ENCODE measurements at places on chromosomes 2 and 18. TPM values are rescaled to one million over a fixed set of nuclear protein-coding genes. Genes with fewer than 3 reads are reported as not detected.

Gene IL1A
- not detected for total RNA-seq

Gene OSBPL6
- 2.1 TPM for total RNA-seq

Gene CFC1
- not detected for total RNA-seq

Gene CCDC88A
- 99.8 TPM for total RNA-seq

Gene SAG
- not detected for total RNA-seq

Gene RESP18
- total RNA-seq, result not detected

Gene POTEF
- total RNA-seq, result 7.2 TPM

Gene CPLX4
- not detected for total RNA-seq

DNA sequence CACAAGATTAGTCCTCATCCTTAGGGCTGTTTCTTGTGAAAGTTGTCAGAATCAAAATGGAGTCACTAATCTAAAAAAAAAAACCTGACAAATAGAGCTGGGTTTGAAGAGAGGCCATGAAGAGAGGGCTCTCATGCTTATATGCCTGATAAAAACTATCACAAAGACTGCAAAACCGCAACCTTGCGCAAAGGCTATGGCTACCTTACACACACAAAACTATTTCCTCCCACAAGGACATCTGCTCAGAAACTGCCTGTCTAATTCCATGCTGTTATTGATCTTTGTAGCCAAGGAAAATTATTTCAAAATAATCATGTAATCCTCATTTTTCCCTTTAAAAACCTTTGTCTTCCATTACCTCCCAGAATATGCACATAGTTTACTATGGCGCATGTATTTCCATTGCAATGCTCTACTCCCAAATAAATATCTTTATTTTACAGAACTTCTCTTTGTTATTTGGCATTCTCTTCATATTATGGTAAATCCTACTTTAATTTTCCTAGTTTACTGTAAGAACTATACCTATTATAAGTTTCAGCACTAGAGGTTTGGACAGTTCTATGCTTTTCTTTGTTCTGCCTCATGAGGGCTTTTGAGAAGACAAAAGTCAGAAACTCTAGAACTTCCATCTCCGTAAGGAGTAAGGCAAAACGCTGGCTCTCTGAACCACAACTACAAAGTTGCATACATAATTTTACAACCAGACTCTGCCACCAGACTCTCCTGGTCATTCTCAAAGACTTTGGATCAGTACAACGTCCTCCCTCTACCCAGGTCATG lies 9.6 kb upstream of the DPYSL5 start:
- H3K4me1 ChIP-seq, result no peaks in the 10 kb centered on the region
- no peak overlapping the region for H3K27ac ChIP-seq
- DNase-seq, result no peak
- H3K4me3 ChIP-seq, result no peak overlapping the region
- peaks cover 20% of the 10 kb centered on the region for H3K27me3 ChIP-seq

DNA sequence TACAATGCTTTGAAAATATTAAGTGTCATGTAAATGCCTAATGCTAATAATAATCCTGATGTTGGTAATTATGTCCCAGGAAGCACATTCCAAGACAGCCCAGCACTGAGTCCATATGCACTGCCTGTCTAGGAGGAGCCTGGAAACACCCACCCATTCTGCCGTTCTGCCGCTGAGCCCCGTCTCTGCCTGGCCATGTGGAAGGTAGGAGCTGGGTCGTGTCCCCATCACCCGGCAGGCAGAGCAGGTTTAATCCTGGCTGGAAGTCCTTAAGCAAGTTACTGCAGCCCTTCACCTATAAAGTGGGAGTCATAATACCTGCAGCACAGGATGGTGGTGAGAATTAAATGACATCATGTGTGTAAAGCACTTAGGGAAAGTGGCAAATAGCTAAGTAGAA lies 13.1 kb upstream of the EN1 start:
- H3K4me1 ChIP-seq, result no peaks in the 10 kb centered on the region
- H3K36me3 ChIP-seq, result no peaks in the 10 kb centered on the region
- no peak for DNase-seq
- H3K4me3 ChIP-seq, result no peak overlapping the region

DNA sequence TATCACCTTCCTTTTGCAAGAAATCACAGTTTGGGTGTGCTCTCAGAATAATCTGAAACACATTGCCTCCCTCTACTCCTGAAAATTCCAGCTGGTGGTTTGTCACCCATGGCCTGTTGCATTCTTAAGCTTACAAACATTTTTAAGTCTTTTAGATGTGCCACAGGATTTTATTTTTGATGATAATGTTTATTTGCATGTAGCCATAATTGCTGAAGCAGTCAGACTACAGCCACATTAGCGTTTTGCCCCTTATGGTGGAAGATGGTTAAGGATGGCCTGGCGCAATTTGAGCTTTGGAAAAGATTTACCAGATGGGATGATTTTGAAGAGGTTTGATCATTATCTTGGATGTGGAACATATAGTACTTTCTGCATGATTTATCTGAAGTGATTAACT lies 439.5 kb downstream of the MEIS1 start:
- H3K27ac ChIP-seq, result no peak overlapping the region
- no peak overlapping the region for H3K4me3 ChIP-seq
- no peaks in the 10 kb centered on the region for H3K27me3 ChIP-seq
- H3K36me3 ChIP-seq, result no peaks in the 10 kb centered on the region

GRCh38 chr2:232478571-232479340 lies 8.9 kb downstream of the ECEL1 start:
- H3K27ac ChIP-seq, result no peak overlapping the region
- no peaks in the 10 kb centered on the region for H3K4me1 ChIP-seq
- no peaks in the 10 kb centered on the region for H3K27me3 ChIP-seq
- H3K4me3 ChIP-seq, result no peak overlapping the region
- DNase-seq, result no peak
- no peaks in the 10 kb centered on the region for H3K36me3 ChIP-seq

DNA sequence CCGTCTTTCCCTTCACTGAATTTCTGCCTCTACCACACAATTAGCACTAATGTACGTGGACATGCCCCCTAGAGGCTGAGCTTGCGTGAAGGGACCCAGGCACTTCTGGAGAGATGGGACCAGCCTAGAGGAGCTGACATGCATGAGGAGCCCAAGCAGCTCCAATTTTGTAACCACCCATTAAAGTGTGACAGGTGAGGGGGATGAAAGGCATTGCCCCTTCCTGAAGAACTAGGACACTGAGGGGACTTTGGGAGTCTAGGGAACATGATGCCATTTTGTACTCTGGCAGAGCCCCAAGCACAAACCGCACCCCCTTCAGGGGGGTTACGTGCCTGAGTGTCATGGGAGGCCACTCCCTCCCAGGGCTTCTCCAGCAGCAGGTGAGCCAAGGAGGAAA lies 63.6 kb downstream of the HNRNPLL start:
- no peaks in the 10 kb centered on the region for H3K36me3 ChIP-seq
- H3K4me3 ChIP-seq, result no peak overlapping the region
- no peak for DNase-seq
- H3K27ac ChIP-seq, result no peak overlapping the region
- H3K4me1 ChIP-seq, result peaks cover 14% of the 10 kb centered on the region

DNA sequence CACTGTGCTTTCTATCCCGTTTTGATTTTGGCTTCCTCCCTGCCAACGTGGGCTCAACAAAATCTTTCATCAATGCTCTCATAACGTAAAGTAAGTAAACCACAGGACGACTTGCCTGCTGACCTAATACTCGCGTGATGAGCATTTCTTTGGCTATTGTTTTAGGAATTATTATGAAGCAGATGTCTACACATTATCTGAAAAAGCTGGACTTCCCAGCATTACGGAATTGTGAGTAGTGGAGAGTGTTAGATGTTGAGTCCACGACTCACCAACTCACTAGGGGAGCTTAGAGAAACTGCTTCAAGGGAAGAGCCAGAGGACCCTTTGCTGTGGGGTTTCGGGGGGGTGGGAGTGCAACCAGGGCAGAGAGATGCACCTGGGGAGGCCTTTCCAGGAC lies 21.9 kb downstream of the HJURP start:
- H3K36me3 ChIP-seq, result peaks cover 3% of the 10 kb centered on the region
- H3K4me3 ChIP-seq, result no peak overlapping the region
- peaks cover 40% of the 10 kb centered on the region for H3K4me1 ChIP-seq
- DNase-seq, result no peak
- peak overlapping the region; percentile 83 for H3K27ac ChIP-seq
- H3K27me3 ChIP-seq, result no peaks in the 10 kb centered on the region

DNA sequence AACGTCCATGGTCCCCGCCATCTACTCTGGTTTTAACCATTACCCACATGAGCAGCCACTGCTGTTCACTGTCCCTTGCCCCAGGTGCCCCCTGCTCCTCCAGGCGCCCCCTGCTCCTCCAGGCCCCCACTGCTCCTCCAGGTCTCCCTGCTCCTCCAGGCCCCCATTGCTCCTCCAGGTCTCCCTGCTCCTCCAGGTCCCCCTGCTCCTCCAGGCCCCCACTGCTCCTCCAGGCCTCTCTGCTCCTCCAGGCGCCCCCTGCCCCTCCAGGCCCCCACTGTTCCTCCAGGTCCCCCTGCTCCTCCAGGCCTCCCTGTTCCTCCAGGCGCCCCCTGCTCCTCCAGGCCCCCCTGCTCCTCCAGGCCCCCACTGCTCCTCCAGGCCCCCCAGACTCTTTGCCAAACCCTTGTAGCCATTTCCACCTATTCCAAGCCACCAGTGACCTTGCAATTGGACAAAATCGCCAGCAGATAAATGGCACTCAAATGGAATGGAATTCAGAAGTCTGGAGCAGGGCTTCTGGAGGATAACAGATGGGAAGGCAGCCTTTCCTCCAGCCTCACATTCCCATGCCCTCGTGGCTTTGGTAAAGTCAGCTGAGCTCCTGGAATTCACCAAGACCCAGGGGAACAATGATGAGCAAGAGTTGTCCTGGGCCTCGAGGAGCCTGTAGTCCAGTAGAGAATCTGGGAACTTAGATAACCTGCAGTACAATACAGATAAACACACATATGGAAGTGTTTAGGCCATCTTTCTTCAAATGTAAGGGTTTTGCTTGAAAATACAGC lies 13.3 kb upstream of the RPL31 start:
- no peaks in the 10 kb centered on the region for H3K27me3 ChIP-seq
- 0 out of 2 replicates have a peak, but pooled peaks cover 4% of the 10 kb centered on the region for H3K36me3 ChIP-seq
- no peak overlapping the region for H3K27ac ChIP-seq
- no peak for DNase-seq
- H3K4me1 ChIP-seq, result peaks cover 6% of the 10 kb centered on the region

DNA sequence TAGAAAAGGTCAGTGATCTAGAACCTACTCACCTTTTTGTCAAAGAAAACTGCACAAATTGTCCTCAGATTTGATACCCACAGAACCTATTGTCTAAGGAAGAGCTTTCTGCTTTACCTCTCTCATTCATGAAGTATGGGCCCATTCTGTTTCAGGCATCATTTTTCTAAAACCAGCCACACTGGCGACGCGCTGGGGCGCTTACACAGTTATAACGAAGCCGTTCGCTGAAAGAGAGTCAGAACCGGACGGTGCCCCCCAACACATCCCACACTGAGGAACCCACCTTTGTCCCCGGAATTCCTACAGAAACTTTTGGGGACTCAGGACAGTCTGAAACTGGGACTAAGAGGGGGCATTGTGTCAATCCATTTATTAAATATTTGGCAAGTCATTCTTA lies 206.3 kb upstream of the HAAO start:
- H3K4me1 ChIP-seq, result no peaks in the 10 kb centered on the region
- no peak for DNase-seq
- no peak overlapping the region for H3K4me3 ChIP-seq
- no peaks in the 10 kb centered on the region for H3K27me3 ChIP-seq

- no peak overlapping the region for H3K4me3 ChIP-seq
- no peaks in the 10 kb centered on the region for H3K27me3 ChIP-seq
- DNase-seq, result no peak
- H3K4me1 ChIP-seq, result no peaks in the 10 kb centered on the region
- H3K36me3 ChIP-seq, result no peaks in the 10 kb centered on the region
Measured at GRCh38 chr2:27833931-27834330, 56.3 kb downstream of the RBKS start.

- H3K4me3 ChIP-seq, result no peak overlapping the region
- H3K27me3 ChIP-seq, result no peaks in the 10 kb centered on the region
- H3K4me1 ChIP-seq, result no peaks in the 10 kb centered on the region
- no peaks in the 10 kb centered on the region for H3K36me3 ChIP-seq
Measured at GRCh38 chr2:102486941-102487702, 14.1 kb downstream of the SLC9A4 start.

DNA sequence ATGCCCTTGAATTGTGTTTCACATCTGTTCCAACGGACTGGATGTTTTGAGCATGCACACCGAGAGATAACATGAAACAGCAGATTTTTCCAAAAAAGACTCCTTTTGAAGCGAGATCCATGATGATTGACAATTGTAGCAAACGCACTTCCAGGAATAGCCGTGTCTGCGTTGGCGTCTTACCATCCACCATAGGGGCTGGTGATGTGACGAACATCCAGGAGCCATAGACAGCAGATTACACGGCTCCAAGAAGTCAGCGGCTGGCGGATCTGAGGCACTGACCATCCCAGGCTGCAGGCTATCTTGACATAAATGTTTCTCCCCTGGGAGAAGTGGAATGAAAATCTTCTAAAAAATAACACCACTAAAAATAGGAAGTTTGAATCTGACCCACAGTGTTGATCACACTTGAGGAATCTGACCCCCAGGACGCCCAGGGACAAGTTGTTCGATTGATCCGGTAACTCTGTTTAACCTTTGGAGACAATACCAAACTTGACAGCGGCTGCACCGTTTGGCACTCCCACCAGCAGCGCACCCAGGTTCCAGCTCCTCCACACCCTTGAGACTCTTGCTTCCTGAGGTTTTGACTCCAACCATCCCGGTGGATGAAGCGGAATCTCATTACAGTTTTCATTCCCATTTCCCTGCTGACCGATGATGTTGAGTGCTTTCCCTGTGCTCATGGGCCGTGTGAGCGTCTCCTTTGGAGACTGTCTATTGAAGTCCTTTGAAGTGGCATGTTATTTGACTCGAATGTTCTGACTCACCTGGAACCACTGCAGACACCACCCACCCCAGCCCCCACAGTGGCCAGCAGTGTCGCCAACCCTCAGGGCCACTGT lies 140.0 kb upstream of the GPC1 start:
- no peak for DNase-seq
- H3K27ac ChIP-seq, result no peak overlapping the region
- H3K27me3 ChIP-seq, result no peaks in the 10 kb centered on the region

DNA sequence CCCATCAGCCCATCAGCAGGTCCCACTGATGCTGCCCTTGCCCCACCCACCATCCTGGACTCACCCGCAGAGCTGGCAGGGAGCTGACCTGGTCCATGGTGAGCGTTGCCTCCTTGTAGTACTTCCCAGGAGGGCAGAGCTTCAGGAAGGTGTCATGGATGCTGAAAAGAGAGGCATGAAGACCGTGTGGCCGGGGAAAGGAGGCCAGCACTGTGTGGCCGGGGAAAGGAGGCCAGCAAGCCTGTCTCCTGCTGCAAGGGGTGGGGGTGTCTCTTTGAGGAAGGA lies 11.9 kb downstream of the CIB4 start:
- H3K27ac ChIP-seq, result no peak overlapping the region
- no peaks in the 10 kb centered on the region for H3K36me3 ChIP-seq
- no peak overlapping the region for H3K4me3 ChIP-seq
- H3K4me1 ChIP-seq, result peaks cover 8% of the 10 kb centered on the region
- no peak for DNase-seq
- no peaks in the 10 kb centered on the region for H3K27me3 ChIP-seq

DNA sequence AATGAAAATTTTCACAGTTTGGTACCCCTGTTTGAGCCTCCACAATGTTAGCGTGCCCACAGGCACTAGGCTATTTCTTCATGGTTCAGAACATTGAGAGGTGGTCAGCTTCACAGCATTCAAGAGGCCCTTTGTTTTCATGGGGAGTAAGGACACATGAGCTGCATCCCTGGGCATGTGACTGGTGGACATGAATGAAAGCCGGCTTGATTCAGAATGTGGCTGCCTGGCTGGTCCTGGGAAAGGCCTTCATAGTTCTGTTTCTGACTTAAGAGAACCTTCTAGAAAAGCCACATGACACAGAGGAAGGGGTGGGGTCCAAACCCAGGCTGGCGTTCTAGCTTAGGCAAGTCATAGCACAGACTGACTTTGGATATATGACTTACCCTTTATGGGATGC lies 420.6 kb downstream of the CMPK2 start:
- no peaks in the 10 kb centered on the region for H3K36me3 ChIP-seq
- no peak overlapping the region for H3K27ac ChIP-seq
- H3K4me3 ChIP-seq, result no peak overlapping the region
- no peaks in the 10 kb centered on the region for H3K27me3 ChIP-seq
- DNase-seq, result no peak
- H3K4me1 ChIP-seq, result no peaks in the 10 kb centered on the region

Data from Panc1 (cell line).